ENCODE measurements at places on chromosomes 7 and 10.

GRCh38 chr7:56291-56913, 136.0 kb upstream of the FAM20C start:
- H3K36me3 ChIP-seq: no peaks in the 10 kb centered on the region
- no peak for DNase-seq
- H3K27me3 ChIP-seq: no peaks in the 10 kb centered on the region

DNA sequence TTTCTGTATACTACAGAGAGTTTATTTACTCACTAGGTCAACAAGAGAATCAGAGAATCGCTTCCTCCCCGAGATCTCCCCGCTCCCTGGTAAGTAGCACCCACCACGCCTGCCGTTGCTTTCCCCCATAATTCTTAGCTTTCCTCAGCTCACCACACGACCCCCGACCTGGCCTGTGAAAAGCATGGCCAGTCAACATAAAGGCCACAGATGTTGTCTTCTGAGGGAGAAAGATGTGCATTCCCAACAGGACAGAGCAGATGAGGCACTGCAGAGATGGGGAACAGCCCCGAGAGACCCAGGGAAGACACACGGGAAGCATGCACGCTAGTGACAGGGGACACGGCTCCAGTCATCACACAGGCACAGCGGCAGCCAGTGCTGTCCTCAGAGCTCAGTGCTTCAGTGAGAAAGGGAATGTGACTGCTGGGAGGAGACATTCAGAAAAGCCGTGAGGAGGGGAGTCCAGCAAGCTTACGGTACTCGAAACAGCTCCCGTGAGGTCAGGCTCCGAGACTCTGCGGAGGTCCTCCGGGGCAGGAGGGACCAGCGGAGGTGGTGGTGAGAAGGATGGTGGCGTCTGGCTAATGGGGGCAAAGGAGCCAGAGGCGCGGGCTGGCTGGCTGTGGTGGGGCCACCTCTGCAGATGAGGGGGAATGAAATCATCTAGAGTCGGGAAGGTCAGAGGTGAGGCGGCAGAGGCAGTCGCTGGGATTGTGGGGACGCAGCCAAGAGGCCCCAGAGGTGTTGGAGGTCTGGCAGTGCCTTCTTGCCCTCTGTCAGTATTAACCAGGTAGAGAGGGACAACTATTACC, 123.4 kb upstream of the PDLIM1 start:
- H3K27ac ChIP-seq: no peak overlapping the region
- no peaks in the 10 kb centered on the region for H3K36me3 ChIP-seq
- no peak overlapping the region for H3K4me3 ChIP-seq
- no peaks in the 10 kb centered on the region for H3K4me1 ChIP-seq
- no peak for DNase-seq

DNA sequence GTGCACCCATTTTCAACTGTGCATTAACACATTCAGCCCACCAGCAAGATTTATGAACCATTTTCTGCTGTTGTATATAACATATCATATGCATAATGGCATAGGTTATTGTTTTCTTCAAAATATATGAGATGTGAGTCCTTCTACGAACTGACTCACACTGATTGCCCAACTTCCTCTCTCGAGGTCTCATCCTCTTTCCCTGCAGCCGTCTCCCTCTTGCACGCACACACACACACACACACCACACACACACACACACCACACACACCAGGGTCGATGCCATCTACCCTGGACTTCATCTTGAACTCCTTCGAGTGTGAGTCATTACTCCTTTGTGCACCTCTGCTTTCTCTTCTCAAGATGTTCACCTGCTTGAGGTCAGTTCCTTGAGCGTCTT, 36.7 kb downstream of the EGFR start:
- H3K27ac ChIP-seq: no peak overlapping the region
- H3K36me3 ChIP-seq: no peaks in the 10 kb centered on the region
- no peaks in the 10 kb centered on the region for H3K4me1 ChIP-seq
- H3K27me3 ChIP-seq: peaks cover 2% of the 10 kb centered on the region
- no peak overlapping the region for H3K4me3 ChIP-seq

GRCh38 chr10:102401735-102402511, 6.4 kb downstream of the NFKB2 start:
- H3K36me3 ChIP-seq: peaks cover 23% of the 10 kb centered on the region
- peaks cover 33% of the 10 kb centered on the region for H3K4me1 ChIP-seq
- no peak for DNase-seq
- no peak overlapping the region for H3K27ac ChIP-seq
- no peak overlapping the region for H3K4me3 ChIP-seq

DNA sequence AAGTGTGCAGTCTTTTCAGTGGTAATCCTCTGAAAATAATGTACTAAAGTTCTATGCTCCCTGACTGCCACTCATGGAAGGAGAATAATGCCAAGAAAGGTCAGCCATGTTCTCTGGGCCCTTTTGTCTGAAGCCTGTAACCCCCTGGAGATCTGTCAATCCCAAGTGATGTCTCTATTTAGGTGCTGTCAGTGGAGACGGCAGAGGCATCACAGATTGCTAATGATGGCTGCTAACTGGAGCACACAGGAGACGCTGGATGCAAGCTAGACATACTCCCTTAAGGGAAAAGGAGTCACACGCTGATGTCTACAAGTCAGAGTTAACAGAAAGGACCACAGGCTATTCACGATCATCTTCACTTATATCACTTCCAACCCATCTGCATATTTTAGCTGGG, 118.8 kb downstream of the RSU1 start:
- peaks cover 12% of the 10 kb centered on the region for H3K36me3 ChIP-seq
- H3K27ac ChIP-seq: no peak overlapping the region
- H3K27me3 ChIP-seq: no peaks in the 10 kb centered on the region
- no peak for DNase-seq

- H3K4me1 ChIP-seq: no peaks in the 10 kb centered on the region
- H3K27me3 ChIP-seq: no peaks in the 10 kb centered on the region
- no peak overlapping the region for H3K27ac ChIP-seq
- H3K4me3 ChIP-seq: no peak overlapping the region
These were observed 382.2 kb upstream of the ZMIZ1 start for GRCh38 chr10:78686444-78687060.

DNA sequence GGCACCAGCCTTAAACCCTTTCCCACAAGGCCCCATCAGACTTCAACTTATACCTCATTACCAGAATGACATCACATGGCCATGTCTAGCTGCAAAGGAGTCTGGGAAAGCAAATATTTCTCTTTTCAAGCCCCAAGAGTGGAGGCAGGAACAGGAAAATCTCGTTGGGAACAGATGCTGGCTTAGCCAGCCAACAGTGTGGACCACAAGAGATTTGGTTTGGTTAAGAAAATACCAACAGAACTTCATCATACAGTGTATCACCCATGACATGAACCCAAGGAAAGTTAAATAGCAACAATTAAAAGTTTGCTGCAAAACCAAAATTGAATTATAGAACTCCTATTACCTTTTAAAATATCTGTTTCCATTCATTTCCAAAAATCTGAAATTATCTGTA, 2.2 kb upstream of the MET start:
- no peak for DNase-seq
- peaks cover 23% of the 10 kb centered on the region for H3K27me3 ChIP-seq
- no peak overlapping the region for H3K27ac ChIP-seq
- H3K4me1 ChIP-seq: peaks cover 3% of the 10 kb centered on the region

GRCh38 chr7:131365838-131366237, 38.2 kb downstream of the MKLN1 start:
- no peak for DNase-seq
- peaks cover 51% of the 10 kb centered on the region for H3K4me1 ChIP-seq

DNA sequence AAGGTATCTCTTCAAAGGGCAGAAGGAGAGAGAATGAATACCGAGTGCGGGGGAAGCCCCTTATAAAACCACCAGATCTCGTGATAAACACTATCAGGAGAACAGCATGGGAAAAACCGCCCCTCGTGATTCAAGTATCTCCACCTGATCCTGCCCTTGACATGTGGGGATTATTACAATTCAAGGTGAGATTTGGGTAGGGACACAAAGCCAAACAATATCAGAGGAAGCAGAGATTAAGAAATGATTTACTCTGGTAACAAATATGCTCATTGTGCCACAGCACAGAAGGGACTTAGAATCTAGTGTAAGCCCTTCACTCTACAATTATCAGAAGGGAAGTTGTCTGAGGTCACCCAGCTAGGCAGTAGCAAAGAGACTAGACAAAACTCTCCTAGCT, 40.1 kb upstream of the ZNRF2 start:
- H3K27ac ChIP-seq: no peak overlapping the region
- DNase-seq: no peak
- H3K36me3 ChIP-seq: no peaks in the 10 kb centered on the region
- H3K4me3 ChIP-seq: no peak overlapping the region
- no peaks in the 10 kb centered on the region for H3K27me3 ChIP-seq

GRCh38 chr7:133372337-133372736, 119.5 kb downstream of the EXOC4 start:
- no peak overlapping the region for H3K4me3 ChIP-seq
- H3K4me1 ChIP-seq: no peaks in the 10 kb centered on the region
- H3K36me3 ChIP-seq: peaks cover 12% of the 10 kb centered on the region
- no peak overlapping the region for H3K27ac ChIP-seq
- no peak for DNase-seq
- no peaks in the 10 kb centered on the region for H3K27me3 ChIP-seq

DNA sequence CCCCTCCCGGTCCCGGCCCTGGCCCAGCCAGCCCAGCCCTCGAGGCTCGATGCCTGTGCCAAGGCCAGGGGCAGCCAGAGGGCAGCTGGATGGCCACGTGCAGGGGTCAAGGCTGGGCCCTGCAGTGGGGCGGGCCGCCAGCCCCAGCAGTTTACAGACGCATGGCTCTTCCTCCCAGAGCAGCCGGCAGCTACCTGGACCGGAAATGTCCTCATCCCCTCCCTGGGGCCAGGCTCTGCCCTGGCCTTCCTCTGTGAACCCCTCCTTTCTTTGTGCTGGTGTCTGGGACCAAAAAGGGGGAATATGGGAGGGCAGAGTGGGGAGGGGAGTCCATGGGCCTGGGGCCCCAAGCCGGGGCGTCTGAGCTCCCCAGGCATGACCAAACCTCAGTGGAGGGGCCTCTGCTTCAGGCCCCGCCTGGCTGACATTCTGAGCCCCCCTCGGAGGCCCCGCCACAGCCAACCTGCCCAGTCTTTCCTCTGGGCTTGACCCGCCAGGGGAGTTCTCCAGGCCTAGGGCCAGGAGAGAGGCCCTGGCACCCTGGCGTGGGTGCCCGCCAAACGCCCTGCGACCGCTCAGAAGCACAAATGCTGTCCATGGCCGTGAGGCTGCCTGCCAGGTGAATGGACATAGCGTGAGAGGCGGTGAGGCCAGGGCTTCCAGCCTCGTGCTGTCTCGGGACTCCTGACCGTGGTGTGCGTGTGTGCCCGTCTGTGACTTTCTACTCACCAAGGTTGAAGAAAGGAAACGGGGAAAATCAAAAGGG, 24.7 kb upstream of the AMZ1 start:
- H3K27ac ChIP-seq: no peak overlapping the region
- H3K27me3 ChIP-seq: no peaks in the 10 kb centered on the region
- no peaks in the 10 kb centered on the region for H3K4me1 ChIP-seq
- no peak overlapping the region for H3K4me3 ChIP-seq
- no peak for DNase-seq
- H3K36me3 ChIP-seq: no peaks in the 10 kb centered on the region

GRCh38 chr7:102444961-102445673, 11.7 kb downstream of the ORAI2 start:
- H3K27me3 ChIP-seq: no peaks in the 10 kb centered on the region
- peaks cover 15% of the 10 kb centered on the region for H3K36me3 ChIP-seq
- no peak for DNase-seq
- no peak overlapping the region for H3K27ac ChIP-seq
- no peak overlapping the region for H3K4me3 ChIP-seq

DNA sequence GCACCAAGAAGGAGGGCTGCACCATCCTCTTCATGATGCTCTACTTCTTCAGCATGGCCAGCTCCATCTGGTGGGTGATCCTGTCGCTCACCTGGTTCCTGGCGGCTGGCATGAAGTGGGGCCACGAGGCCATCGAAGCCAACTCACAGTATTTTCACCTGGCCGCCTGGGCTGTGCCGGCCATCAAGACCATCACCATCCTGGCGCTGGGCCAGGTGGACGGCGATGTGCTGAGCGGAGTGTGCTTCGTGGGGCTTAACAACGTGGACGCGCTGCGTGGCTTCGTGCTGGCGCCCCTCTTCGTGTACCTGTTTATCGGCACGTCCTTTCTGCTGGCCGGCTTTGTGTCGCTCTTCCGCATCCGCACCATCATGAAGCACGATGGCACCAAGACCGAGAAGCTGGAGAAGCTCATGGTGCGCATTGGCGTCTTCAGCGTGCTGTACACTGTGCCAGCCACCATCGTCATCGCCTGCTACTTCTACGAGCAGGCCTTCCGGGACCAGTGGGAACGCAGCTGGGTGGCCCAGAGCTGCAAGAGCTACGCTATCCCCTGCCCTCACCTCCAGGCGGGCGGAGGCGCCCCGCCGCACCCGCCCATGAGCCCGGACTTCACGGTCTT, 1.9 kb downstream of the FZD1 start:
- H3K4me1 ChIP-seq: peaks cover 9% of the 10 kb centered on the region
- H3K27ac ChIP-seq: no peak overlapping the region
- DNase-seq: no peak
- no peaks in the 10 kb centered on the region for H3K36me3 ChIP-seq
- H3K27me3 ChIP-seq: peaks cover 16% of the 10 kb centered on the region

- peaks cover 7% of the 10 kb centered on the region for H3K27me3 ChIP-seq
- no peak overlapping the region for H3K27ac ChIP-seq
- H3K4me3 ChIP-seq: no peak overlapping the region
These were observed 56.1 kb downstream of the ZNF783 start for GRCh38 chr7:149317986-149318672.

GRCh38 chr7:42085531-42085930, 151.5 kb downstream of the GLI3 start:
- no peak overlapping the region for H3K4me3 ChIP-seq
- H3K27ac ChIP-seq: no peak overlapping the region
- DNase-seq: no peak
- no peaks in the 10 kb centered on the region for H3K27me3 ChIP-seq

DNA sequence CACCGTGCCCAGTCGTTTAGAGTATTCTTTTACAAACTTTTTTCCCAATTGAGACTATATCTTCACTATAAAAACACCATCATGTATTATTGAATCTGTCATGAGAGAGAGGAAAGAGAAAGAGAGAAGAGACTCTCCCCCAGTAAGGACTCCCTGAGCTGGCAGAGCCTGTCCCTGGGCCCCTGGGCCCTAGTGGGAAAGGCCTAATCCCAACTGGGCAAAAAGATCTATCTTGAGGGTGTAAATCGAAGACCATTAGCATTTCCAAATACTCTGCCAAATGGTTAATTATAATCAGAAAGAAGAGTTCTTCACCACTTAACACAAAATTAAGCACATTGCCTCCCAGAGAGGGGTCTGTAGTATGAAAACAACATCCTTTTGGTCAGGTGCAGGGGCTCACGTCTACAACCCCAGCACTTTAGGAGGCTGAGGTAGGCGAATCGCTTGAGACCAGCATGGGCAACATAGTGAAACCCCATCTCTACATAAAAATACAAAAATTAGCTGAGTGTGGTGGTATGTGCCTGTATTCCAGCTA, 108.2 kb downstream of the SKIDA1 start:
- DNase-seq: no peak
- no peaks in the 10 kb centered on the region for H3K27me3 ChIP-seq
- H3K4me1 ChIP-seq: peaks cover 5% of the 10 kb centered on the region

DNA sequence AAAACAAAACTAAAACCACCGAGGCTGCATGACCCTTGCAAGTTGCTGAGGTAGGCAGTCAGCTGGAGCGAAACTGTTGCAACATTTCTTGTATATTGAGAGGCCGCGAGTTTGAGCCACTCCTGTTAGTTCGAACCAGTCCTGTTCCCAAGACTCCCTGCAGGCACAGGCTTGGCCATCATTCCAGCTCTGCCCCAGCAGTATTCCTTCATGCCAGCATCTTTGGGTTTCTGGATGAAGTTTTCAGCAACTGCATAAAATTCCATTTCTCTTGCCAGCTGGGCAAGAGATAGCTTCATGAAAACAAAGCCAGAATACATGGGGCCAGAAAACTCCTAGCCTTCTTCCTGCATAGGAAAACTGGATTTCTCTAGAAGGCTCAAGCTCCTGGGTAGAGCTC, 207.6 kb downstream of the FRMD4A start:
- no peaks in the 10 kb centered on the region for H3K4me1 ChIP-seq
- no peak overlapping the region for H3K27ac ChIP-seq

All from CD4-positive, CD25-positive, alpha-beta regulatory T cell (primary cell).